ENCODE measurements at places on chromosomes 12 and 14.

DNA sequence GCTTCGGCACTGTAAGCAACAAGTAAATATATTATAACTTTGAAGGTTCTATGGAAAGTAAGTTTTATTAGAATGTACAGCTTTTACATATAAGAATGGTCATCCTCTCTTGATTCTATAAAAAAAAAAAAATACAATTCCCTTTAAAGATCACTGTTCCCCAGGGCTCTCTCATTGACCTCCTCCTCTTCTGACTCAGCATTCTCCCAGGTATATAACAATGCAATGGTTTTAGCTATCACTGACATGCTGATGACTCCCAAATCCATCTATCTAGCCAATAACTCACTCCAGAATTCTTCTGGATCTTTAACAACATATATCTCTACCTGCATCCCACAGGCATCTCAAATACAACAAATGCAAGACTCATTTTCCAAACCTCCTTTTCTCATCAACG is 62.7 kb downstream of the EEA1 start:
- no peak for DNase-seq

GRCh38 chr12:27366621-27367020 is 34.0 kb downstream of the BMAL2 start:
- no peak for DNase-seq

GRCh38 chr12:78441737-78442453 is 422.7 kb upstream of the SYT1 start:
- DNase-seq, result no peak

- no peak for DNase-seq
Measured at GRCh38 chr12:116862167-116862566, 19.1 kb downstream of the HRK start.

GRCh38 chr12:106586803-106587684 is 4.2 kb downstream of the RFX4 start:
- no peak for DNase-seq

- no peak for DNase-seq
Measured at GRCh38 chr14:93308686-93309345, 24.0 kb downstream of the BTBD7 start.

- no peak for DNase-seq
Measured at GRCh38 chr12:104490186-104490585, 33.4 kb downstream of the CHST11 start.

- no peak for DNase-seq
Measured at GRCh38 chr12:38886064-38886463, 19.3 kb downstream of the CPNE8 start.

DNA sequence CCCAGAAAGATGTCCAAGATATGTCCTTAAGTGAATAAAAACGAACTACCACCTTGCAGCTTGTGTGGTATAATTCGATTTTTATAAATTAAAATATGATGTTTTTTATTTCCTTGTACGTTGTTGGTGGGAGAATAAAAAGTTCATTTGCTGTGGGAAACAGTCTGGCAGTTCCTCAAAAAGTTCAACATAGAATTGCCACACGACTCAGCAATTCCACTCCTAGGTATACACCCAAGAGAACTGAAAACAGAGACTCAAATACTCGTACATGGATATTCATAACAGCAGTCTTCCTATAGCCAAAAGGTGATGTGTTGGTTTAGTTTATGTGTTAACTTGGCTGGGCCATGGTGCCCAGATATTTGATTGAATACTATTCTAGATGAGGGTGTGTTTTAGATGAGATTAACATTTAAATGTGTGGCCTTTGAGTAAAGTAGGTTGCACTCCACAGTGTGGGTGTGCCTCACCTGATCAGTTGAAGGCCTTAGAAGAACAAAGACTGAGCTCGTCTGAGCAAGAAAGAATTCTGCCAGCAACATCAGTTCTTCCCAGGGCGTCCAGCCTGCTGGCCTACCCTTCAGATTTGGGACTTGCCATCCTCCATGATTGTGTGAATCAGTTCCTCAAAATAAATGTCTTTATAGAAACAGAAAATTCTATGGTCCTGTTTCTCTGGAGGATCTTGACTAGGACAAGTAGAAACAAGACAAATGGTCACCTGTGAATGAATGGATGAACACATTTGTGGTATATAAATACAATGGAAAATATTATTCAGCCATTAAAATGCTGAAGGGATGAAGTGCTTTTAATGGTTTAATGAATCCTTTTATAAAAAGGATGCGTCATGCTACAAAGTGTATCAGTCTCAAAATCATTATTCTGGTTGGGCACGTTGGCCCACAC is 5.1 kb upstream of the DENR start:
- DNase-seq, result no peak

- no peak for DNase-seq
Measured at GRCh38 chr14:20093442-20093841, 17.1 kb upstream of the OR4K17 start.

DNA sequence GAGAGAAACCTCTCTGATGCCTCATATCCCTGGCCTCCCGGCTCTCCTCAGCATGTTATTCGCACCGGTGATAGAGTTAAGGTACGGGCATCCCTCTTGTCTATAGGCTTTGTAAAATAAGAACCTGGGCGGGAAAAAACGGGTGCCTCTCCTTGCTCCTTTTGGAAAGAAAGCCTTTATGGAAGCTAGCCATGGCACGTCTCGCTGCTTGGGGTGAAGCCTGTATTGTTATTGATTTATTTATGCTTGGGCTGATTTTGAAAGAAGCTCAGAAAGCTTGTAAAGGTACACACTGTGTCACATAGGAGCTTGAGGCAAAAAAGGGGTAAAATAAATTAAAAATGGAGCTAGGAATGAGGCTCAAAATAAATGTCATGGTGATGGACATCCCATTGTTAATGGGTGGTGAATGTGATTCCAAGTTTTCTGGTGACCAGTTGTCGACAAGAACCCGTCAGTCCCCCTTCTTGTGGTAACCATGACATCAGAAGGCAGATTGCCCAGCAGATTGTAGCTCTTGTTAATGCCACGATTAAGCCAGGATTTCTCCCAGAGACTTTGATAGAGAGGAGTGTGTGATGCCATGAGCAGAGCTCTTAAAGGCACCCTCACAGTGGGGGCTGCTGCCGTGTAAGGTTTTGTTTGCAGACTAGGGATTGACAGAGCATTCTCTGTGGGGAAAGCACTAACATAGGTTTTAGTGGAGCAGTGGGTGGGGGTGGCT is 50.4 kb upstream of the ASPG start:
- no peak for DNase-seq

- DNase-seq, result no peak
Measured at GRCh38 chr12:11577658-11578260, 71.7 kb upstream of the ETV6 start.

DNA sequence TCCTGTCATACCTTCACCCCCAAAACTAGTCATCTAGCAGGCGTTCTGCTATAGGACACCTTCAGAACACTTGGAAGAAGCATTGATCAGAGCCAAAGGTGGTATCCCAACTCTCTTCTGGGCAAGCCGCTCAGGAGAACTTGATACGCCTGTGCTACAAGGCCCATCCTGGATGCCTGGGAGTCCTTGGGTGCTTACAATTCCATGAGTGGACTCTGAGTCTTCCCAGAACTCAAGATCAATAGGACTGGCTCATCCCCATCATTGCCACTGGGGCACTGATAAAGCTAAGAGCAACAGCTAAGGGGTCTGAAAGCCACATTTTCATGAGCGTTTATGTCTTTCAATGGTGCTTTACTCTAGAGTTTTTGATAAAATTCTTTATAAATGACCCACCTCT is 1.9 kb downstream of the SPTB start:
- DNase-seq, result no peak

DNA sequence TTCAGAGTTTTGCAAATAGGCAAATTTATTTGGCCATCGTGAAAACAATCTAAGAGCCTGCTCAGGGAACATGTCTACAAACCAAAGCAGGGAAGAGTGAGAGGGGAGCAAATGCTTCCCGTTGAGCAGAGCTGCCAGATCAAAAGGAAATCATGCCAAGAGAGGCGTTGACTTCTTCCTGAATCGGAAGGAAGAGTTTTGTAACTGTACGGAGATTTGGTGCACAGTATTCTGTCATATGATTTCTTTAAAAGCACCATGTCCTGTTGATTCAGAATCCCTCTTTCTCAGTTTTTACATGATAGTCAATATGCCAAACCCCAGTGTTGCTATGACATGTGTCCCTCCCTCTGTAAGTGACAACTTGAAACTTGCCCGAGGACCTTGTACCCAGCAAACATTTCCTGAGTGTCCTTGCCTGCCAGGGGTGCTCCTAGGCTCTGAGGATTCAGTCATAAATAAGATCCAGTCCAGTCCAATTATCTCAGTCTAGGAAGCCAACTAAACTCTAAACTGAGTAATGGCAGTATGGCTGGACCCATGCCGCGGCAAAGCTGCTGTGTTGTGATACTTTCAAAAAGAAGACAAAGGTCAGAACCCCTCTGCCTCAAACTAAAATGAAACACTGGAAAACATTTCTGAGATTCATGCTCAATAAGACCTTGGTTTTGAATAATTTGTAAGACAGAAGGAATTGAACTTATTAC is 300.1 kb upstream of the FKBP4 start:
- no peak for DNase-seq

- DNase-seq, result no peak
Measured at GRCh38 chr14:46048127-46048526, 603.5 kb downstream of the RPL10L start.

GRCh38 chr12:28512406-28512805 is 322.1 kb downstream of the CCDC91 start:
- DNase-seq, result no peak

DNA sequence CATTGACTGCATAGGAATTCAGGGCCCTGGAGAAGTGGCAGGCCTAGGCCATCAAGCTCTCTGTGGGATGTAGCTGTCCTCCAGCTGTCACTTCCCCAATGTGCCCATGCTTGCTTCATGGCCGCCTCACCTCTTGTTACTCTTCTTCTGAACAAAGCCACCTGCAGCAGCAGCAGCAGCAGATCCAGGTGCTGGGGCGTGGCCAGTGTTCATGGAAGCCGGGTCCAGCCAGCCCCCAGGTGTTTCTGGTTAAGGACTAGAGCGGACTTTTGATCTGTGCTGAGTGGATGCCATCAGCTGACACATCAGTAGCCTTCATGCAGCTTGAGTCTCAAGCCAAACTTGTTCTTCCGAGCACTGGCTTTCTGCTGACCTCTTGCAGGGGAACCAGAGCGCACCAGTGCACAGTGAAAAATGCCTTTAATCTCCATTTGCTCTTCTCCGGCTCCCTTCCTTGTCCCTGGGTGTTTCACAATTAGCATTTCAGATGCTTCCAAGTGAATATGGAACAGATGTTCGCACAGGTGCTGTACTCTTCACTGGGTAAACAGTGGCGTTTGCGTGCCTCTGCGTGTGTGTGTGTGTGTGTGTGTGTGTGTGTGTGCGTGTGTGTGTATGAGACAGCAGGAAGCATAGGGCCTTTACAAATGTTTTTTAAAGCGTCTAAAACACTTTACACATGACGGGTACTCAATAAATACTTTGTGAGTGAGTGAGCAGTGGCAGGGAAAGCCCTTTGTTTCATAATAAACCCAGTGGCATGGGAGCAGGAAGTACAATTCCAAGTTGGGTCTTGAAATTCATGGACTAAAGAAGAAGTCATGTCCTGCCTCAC is 20.1 kb downstream of the TPCN1 start:
- no peak for DNase-seq

- DNase-seq, result no peak
Measured at GRCh38 chr12:131456301-131457027, 254.4 kb upstream of the SFSWAP start.

DNA sequence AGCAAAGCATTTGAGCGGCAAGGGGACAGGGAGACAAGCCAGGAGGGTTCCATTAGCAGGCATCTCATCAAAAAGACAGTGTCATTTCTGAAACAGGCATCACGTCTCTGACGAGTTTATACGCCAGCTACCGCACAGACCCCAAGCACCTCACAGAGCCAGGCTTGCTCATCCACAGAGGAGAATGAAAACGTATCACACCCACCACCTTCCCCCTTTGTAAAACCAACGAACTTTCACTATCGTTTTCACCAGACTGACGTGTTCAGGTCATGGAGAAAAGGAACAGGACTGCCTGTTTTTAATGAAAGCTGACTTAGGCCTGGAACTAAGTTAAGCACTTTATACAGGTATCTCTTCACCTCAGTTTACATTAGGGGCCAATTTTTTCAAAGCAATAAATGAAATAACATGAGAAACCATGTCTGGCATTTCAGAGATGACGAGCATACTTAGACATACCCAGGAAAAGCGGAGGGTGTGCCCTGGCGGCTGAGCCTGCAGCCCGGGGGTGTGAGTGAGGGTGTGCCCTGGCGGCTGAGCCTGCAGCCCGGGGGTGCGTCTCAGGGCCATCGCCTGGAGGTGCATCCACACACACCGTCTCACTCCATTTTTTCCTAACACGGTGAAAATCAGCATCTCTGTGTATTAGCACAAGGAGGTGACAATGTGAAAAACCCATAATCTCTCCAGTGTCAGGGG is 41.9 kb downstream of the STX2 start:
- peak; percentile 22 for DNase-seq

GRCh38 chr12:15494329-15495046 is 172.2 kb downstream of the PTPRO start:
- no peak for DNase-seq

DNA sequence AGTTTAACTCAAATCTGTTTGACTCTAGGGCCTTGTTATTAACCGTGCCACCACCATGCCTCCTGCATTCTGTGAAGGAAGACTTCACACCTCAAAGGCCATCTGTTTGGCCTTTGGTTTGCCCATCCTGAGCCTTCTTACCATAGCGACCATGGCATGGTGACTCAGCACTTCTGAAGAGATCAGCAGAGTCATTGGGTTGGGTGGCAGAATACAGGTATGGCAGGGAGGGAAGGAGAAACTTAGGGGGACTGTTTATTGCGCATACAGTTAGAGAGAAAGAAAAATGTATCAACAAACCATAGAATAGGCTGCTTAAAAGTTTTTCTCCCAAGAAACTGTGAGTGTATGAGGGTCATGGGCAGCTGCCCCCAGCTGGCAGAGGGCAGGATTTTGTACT is 49.2 kb downstream of the DAD1 start:
- DNase-seq, result no peak

- no peak for DNase-seq
Measured at GRCh38 chr12:130878193-130879185, 6.6 kb downstream of the RAN start.

GRCh38 chr14:66539034-66539433 is 31.1 kb downstream of the GPHN start:
- no peak for DNase-seq

- no peak for DNase-seq
Measured at GRCh38 chr14:99768381-99768780, 24.8 kb upstream of the EML1 start.

DNA sequence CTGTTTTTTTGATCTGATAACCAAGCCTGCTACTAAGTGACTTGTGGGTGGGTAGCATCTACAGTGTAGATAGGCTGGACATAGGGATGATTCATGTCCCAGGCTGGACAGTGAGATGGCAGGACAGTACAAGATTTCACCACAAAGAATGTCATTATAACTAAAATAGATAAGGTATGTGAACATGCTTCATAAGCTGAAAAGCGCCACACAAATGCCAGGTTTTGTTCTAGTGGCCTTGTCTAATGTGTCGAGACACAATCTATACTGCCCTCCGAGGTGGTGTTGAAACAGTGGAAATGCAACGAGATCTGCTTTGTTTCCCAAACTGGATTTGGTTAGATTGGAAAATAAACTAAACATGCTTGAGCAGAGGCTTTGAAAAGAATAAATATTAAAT is 4.4 kb downstream of the LGALS3 start:
- no peak for DNase-seq
